CD4-positive, alpha-beta T cell (primary cell): ENCODE measurements at places on chromosomes 7 and 10.

DNA sequence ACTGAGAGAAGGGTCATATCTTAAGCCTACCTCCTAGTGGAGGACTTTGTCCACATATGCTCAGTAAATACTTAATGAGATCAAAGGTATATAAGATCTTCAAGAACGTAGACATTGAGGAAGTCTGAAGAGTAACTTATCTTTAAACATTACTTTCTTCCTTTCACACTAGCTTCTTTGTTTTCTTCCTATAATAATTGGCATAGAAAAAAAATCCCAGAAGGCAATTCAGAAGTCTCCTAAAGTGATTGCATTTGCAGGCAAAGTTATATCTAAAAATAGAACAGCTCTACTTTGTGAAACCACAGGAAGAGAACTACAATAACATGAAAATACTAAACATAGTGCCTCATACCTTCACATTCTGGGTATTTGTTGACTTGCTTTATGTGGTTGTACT is 150.4 kb downstream of the PPP1R3A start:
- no peak for DNase-seq

DNA sequence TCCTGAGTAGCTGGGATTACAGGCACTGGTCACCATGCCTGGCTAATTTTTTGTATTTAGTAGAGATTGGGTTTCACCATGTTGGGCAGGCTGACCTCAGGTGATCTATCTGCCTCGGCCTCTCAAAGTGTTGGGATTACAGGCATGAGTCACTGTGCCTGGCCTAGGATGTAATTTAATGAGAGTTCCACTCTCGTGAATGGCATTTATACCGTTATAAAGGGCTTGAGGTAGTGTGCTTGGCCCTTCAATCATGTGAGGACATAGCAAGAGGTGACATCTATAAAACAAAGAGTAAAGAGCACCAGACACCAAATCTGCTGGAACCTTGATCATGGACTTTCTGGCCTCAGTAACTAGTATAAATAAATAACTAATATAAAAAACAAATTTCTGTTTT is 93.5 kb upstream of the PPP1R9A start:
- no peak for DNase-seq

DNA sequence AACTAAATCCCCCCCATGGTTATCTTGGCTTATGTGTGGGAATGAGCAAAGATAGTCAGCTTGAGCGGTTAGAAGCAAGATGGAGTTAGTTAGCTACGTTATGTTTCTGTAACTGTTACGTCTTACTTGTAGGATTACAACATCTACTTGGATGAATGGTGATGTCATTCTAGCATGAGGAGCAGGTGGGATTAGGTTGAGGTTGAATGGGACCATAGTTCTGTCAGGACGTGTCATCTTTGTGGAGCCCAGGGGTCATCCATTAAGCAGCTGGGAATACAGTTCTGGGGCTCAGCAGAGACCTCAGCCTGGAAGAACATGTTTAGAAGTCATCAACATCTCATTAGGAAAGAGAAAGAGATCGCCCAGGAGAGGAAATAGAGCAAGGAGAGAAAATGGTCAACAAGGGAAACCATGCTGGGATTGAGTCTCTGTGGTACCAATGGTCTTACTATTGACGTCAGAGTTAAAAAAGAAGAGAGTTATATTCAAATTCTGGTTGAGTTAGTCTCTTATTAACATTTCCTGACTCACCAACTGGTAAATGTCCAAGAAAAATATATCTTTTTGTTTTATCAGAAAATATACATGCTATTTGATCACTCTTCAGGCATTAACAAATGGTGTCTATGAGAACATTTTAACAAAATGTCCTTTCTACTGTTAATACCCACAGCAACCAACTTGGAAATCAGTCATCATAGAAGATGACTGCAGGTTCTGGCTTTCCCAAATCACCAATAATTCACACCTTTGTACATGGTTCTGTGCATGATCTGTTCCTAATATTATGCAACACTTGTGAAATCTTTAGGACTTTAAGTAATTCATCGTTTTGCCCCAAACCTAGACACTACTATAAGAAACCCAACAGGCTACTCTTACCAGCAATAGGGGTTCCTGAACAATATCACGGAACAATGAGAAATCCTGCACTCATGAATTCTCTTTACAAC is 96.9 kb downstream of the KIAA1217 start:
- DNase-seq = no peak

- DNase-seq = peak; percentile 36
Observed at GRCh38 chr7:30285536-30286284, 1.3 kb downstream of the ZNRF2 start.

GRCh38 chr7:114295522-114295921 is 119.1 kb upstream of the FOXP2 start:
- no peak for DNase-seq

GRCh38 chr10:113274176-113274829 is 278.6 kb upstream of the HABP2 start:
- DNase-seq = no peak

DNA sequence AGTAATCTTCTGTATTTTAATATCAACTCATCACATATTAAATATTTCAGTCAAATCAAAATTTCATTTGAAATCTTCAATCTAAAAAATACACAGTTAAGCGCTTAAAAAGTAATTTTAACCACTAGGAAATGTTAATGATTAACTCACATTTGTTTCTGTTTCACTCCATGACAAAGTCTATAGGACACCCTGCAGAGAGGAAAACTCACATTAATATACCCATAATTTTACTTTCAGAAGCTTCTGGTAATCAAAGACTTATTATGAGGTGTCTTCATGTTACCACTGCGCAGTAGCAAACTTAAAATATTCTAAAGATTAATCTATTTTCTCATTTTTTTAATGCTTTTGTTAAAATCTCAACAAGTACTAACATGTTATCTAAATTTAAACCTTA is 41.0 kb upstream of the ZNF518A start:
- DNase-seq = no peak

DNA sequence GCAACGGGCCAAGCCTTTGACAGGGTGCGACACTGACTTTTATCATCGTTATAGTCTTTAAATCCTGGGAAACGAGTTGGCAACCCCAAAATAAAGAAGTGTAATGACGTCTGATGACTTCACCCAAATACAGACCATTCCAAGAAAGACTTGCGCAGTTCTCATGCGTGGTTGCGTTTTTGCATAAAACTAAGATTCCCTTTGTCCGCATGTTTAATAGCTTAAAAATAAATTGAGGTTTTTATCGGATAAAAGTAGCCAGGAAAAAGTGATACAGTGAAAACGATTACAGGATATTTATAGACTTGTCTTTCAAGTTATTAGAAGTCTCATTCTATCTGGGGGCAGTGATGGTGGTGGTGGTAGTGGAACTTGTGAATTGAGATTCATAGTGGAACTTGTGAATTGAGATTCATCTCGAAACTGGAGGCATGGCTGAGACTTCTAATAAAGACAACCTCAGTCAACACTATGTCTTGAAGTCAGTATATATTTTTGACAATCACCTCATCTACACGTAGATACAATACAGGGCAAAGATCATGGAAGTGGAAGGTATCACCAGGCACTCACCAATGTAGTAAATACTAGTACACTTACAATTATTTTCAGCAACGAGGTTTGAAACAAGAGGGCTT is 1.2 kb upstream of the NAMPT start:
- peak; percentile 25 for DNase-seq

GRCh38 chr10:124124123-124124768 is 30.8 kb upstream of the CHST15 start:
- no peak for DNase-seq

GRCh38 chr7:17854261-17855047 is 85.8 kb downstream of the SNX13 start:
- no peak for DNase-seq

DNA sequence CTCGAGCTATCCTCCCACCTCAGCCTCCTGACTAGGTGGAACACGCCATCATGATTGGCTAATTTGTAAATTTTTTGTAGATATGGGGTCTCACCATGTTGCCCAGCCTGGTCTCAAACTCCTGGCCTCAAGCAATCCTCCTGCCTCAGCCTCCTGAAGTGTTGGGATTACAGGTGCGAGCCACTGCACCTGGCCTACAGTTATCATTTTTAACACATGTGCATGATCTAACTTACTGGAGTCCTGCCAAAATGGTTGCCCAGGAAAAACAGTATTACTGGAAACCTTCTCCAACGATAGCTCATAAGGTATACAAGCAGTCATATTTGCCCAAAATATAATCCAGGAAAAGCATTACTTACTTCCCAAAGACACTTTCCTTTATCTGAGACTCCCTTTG is 20.2 kb downstream of the MRPL32 start:
- DNase-seq = no peak

GRCh38 chr10:44902941-44903545 is 8.1 kb upstream of the TMEM72 start:
- DNase-seq = no peak

DNA sequence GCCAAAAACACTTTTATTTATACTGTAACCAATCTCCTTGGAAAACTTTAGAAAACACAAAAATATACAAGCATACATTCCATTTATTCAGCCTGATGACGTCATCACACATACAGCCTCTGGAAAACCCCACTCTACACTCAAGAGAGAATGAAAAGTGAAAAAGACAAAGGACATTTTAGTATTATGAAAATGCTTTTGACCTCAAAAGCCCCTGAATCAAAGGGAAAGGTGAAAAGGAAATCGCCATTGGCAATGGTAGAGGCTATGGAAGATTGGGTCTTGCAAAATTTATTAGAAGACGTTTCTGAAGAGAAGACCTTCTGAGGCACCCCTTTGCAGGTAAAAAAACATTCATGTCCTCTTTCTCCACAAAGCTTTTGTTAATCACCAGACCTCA is 82.9 kb upstream of the STRIP2 start:
- no peak for DNase-seq

DNA sequence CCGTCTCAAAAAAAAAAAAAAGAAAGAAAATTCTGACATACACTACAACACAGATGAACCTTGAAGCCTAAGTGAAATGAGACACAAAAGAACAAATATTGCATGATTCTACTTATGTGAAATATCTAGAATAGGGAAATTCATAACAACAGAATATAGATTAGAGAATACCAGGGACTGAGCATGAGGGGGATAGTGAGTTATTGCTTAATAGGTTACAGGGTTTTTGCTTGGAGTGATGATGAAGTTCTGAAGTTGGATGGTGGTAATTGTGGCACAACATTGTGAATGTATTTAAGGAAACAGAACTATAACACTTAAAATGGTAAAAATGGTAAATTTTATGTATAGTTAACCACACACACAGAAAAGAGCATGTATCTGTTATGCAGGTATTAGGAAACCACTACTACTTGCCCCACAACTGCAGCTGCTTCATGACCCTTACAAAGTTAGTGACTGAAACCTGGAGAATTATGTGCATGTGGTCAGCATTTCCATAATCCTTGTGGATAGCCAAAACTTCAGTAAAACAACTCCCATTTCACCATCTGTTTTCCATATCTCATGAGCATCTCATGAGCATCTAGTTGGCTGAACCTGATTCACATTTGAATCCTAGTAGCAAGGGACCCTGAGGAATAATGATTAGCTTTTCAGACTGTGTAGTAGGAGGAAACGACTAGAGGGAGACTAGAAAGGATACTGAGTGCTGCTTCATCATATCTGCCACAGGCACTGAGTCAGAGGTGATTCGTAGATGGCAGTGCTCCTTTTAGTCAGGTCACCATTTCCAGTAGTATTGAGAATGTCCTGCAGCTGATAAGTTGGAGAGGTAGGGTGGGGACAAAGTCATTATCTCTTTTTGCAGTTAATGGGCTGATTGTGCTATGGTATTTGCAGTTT is 26.3 kb downstream of the SAMD8 start:
- no peak for DNase-seq

DNA sequence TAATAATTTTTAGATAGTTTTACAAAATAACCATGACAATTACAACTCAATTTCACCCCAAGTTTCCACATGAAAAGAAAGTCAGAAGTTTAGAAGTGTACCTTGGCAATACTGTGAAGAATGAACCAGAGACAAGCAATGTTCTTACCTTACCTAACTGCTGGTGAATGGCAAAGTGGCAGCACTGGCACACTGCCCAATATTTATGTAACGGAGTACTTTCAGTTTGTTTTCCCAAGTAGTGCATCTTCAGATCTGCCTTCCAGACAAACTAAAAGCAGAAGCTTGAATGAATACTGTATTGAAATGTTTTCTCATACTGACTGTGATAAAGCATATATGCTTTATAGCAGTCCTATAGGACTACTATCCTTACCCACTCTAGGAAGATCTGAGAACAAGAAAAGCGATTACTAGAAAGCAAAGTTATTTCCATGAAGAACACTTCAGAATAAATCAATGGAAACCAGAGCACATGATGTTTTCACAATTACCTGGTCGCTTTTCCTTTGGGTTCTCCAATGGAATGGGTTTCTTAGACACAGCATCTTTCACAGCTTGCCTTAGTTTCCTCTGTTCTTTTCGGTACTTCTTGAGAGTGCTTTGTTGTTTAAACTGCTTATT is 1.5 kb downstream of the NOC3L start:
- DNase-seq = no peak

- no peak for DNase-seq
Observed at GRCh38 chr7:46315891-46316290, 394.8 kb upstream of the IGFBP3 start.

DNA sequence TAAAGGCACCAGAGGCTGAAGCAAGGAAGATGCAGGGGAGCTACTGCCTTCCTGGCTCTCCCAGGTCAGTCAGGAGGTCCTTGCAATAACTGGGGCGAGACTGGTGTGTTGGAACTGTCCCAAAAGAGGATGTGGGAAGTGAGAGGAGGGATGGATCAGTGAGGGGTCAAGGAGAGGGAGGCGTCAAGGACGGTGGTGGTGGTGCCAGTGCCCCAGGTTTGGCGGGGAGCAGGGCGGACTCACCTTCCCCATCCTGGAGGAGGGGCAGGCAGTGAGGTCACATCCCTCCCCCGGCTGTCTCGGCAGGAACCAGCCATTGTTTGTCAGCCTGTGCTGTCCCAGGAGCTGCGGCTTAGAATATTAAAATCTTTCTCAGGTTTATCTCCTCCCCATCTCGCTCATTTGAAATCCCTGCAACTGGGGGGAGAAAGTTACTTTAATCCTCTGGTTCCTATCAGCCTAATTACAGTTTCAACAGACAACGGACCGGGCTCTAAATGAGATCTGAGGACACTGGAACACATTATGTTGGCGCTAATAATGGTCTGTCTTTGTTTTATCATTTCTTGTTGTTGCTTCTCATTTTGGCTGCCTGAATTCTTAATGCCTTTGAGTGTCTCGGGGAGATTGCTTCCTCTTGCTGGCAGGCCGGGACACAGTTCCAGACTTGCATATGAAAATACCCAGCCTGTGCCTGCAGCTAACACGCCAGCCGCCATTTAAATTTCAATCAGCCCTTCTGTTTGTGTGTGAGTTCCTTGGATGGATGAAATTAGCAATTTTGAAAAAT is 387.5 kb downstream of the RPS24 start:
- DNase-seq = no peak

- no peak for DNase-seq
Observed at GRCh38 chr7:79359827-79360226, 93.6 kb downstream of the MAGI2 start.

GRCh38 chr10:48604991-48605508 is at the start of gene ARHGAP22:
TSS of gene ARHGAP22 (minus strand) at chr10:48605073. CDS start at chr10:48604796, 277 bp downstream.
- no peak for DNase-seq

GRCh38 chr10:58651040-58651439 is 138.4 kb downstream of the BICC1 start:
- no peak for DNase-seq
